Stimulated activated CD8-positive, alpha-beta memory T cell treated with anti-CD3 and anti-CD28 coated beads, Interleukin-2, amount 100 ng/mL, for 1 hour (primary cell): ENCODE measurements at places on chromosomes 3 and 15.

- no peak for DNase-seq
Measured at GRCh38 chr3:127772273-127772672, 50.0 kb downstream of the MGLL start.

DNA sequence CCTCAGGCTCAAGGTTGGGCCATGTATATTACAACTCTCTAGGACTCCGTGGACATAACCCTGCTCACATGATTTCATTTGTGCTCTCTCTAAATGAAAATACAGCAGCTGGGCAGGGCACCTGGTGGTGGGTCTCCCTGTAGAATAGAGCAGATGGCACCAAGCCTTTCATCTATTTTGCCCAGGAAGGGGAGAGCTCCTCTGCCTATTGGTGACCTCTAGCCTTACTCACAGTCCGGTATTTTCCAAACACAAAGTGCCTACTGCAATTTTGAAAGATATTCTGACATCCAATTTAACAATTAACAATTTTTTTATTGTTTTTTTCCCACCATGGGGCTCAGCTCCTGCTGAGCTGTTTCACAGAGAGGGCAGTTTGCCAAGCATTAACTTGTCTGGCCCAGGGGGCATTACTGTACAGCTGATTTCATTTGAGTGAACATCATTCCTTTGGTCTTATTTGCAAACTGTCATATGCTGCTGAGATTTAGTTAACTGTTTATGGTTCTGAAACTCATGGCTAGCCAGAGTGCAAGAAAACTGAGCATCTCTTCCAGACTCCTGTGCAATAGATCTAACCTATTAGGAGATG, 474.0 kb downstream of the EPHB1 start:
- DNase-seq, result no peak

- no peak for DNase-seq
Measured at GRCh38 chr3:64148955-64149653, 76.2 kb downstream of the PRICKLE2 start.

DNA sequence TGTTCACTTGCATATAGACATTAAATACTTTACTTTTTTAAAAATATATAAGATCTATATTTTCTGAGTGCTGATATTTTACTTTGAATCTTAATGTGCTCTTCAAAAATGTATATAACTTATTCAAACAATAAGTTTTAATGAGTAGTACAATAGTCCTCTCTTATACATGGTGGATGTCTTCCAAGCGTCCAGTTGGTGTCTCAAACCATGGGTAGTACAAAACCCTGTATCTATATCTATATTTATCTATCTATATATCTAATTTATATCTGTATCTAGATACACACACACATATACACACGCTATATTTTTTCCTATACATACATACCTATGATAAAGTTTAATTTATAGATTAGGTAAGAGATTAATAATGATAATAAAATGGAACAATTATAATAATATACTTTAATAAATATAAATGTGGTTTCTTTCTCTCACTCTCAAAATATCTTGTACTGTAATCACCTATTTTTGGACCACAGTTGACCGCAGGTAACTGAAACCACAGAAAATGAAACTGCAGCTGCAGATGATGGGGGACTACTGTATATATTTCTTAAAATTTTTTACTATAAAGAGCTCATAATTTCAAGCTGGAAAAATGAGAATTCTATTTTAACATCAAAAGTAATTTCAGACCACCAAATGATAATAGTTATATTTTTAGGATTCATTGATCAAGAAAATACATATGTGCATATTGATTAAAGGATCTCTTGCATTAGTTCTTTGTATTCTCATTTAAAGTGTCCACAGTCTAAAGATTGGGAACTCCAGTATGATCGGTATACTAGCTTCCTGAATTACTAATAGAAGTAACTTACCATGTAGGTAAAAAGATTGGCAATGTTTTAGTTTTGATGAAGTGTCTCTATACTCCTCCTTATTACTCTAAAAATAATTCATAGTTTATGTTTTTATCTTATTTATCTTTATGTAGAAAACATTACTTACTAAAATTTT, 215.1 kb upstream of the MLF1 start:
- no peak for DNase-seq

DNA sequence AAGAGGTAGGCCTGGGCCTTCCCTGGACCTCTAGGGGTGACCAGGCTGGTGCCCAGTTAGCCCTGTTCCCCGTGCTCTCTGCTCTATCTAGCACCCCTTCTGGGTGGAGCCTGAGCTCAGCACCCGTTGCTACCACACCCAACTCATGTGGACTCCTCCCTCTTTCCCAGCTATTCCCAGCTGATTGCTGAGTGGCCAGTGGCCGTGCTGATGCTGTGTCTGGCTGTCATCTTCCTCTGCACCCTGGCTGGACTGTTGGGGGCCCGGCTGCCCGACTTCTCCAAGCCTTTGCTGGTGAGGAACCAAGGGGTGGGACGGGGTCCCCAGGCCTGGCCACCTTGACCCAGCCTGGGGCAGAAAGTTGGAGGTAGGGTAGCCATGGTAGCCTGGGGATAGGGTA, 6.2 kb downstream of the DISP2 start:
- no peak for DNase-seq

GRCh38 chr3:114669614-114670013, 375.8 kb downstream of the TIGIT start:
- DNase-seq, result no peak

DNA sequence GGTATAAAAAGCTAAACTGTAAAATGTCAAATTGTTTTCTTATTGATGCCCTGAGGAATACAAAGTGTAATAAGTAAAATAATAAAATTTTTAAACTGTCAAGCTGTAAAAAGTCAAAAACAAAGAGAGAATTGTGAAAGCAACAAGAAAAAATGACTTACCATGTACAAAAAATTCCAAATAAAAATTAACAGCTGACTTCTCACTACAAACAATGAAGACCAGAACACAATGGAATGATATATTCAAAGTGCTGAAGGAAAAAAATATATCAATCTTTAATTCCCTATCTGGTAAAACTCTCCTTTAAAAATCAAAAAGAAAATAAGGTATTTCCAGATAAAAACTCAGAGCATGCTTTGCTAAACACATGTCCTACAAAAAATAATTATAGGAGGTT, 883.5 kb downstream of the IGSF11 start:
- DNase-seq, result no peak

DNA sequence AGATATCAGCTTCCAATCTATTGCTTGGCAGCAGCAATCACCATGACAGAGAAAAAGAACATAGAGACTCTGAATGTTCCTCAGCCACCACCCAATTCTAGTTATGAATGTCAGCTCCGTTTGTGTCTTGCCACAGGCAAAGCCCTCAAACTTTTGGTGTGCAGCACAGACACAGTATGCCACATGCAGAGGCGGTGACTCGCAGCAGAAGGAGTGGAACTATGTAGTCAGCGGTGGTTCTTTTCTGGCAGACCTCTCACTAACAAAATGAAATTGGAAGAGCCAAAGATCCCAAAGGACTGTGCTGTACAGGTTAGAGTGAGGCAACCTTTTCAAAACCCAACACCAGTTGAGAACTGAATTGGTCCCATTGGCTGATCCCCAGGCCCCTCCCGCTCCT, 220.9 kb downstream of the SLC9A9 start:
- DNase-seq, result no peak

- DNase-seq, result no peak
Measured at GRCh38 chr3:128073185-128073725, 21.0 kb downstream of the SEC61A1 start.

DNA sequence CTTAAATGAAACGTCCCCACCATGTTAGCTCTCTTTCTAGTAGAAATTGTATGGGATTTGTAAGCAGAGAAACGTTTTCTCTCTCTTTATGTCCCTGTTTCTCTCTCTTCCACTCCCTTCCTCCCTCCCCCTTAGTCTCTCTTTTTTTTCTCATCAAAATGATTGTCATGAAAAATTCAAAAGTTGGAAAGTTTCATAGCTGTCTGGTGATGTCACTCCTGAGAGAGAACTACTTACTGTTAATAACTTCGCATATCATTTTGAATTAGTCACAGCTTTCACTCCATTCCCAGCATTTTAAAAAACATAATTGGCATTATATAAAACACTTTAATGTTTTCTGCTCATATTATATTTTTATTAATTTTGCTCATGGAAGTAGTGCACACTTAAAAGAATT, 331.1 kb downstream of the C3orf38 start:
- no peak for DNase-seq

GRCh38 chr3:175342196-175342595, 483.1 kb downstream of the NAALADL2 start:
- no peak for DNase-seq

DNA sequence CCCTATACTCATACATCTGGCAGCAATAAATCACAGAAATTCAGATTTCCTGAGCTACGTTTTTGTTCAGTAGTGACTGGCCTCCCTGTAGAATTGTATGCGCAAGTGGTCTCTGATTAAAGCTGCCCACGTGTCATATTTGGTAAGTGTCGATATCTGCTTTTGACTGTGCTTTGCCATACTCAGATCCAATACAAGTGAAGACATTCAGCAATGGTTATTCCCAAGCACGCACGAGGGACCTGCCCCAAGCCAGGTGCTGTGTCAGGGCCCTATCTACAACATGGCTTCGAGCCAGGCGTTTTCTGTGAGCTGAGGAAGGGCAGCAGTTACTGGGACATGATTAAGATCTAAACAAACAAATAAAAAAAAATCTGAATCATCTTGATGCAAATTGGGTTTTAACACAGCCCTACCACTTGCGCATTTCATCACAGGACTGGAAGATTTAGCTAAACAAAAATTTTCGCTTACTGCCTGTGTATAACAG, 47.2 kb upstream of the ICE2 start:
- no peak for DNase-seq

GRCh38 chr15:79157631-79158592, 67.3 kb upstream of the RASGRF1 start:
- DNase-seq, result no peak

GRCh38 chr3:187165144-187165543, 25.8 kb upstream of the RPL39L start:
- DNase-seq, result no peak

GRCh38 chr3:127701280-127701911, 28.6 kb downstream of the ABTB1 start:
- no peak for DNase-seq

- DNase-seq, result no peak
Measured at GRCh38 chr15:75796321-75796720, 46.9 kb upstream of the UBE2Q2 start.

DNA sequence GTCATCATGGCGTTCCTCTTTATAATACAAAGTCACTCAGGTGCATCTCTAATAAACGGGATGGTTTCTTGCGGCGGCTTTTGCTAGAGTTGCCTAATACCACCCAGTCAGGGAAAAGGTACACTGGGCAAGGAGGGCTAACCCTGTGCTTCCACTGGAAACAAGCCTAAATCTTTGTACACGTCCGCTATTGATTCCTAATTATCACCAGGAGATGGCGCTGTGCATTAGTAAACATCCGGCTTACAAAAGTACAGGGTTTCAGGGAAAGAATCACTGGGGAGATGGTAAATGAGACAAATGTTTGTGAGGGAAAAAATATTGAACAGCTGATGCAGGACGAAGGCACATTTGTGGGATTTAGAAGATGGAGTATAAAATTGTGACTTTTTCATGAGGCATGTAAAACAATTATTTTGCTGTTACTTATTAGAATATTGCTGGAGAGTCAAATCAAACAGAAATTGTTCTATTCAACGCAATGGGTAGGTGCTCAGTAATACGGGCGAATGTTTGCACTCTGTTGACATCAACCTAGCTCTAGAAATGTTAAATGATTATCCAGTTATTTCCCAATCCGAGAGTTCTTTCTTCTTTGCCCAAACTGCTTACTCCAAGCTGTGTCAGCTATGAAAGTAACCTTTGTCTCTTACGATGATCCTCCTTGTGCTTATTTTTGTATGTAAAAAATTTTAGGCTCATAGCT, 50.6 kb downstream of the GMNC start:
- DNase-seq, result no peak

DNA sequence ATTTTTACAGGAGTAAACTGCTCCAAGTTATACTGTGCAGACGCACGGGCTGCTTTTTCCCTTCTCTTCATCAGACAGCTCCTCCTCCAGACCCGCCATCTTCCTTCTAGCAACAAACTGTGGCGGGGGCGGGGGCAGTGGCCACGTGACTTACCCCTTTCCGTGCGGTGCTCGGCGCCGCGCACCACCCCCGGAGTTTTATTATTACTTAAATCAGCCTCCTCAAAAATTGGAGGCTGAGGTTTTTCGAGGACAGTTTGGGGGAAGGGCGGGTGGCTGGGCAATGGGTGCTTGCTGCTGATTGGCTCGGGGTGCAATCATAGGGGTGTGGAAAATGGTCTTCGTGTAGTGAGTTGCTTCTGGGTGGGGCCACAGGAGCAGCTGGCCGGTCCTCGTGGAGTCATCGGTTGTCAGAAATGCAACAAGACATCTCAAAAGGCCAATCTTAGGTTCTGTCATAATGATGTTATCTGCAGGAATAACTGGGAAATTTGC, 77.1 kb upstream of the MFGE8 start:
- no peak for DNase-seq

DNA sequence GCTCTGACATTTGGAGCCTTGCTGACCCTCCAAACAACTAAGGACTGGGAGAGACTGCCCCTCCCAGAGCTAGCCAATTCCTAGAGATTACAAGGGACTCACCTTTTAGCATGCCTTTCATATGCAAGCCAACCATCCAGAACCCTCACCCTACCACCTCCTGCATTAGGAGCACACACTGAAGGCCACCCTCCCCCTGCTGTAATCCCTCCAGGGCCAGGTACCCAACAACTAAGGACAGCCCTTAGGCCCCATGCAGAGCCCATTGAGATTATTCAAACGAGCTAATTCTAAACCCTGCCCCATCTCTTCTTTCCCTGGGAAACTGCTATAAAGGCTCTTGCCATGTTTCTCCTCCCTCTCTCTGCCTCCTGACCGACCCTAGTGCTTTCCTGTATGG, 352.6 kb downstream of the ERC2 start:
- no peak for DNase-seq

GRCh38 chr3:196625331-196625730, 14.2 kb upstream of the NRROS start:
- no peak for DNase-seq

GRCh38 chr3:120555657-120556509, 40.3 kb upstream of the NDUFB4 start:
- DNase-seq, result no peak

GRCh38 chr3:149010504-149010951, 19.2 kb downstream of the GYG1 start:
- DNase-seq, result no peak

GRCh38 chr3:47646362-47646761, 67.7 kb upstream of the CSPG5 start:
- no peak for DNase-seq

- DNase-seq, result no peak
Measured at GRCh38 chr3:42439261-42440115, 29.1 kb upstream of the LYZL4 start.

- no peak for DNase-seq
Measured at GRCh38 chr3:177473184-177473583, 275.9 kb upstream of the TBL1XR1 start.

- no peak for DNase-seq
Measured at GRCh38 chr3:37811625-37812498, 49.8 kb upstream of the CTDSPL start.

DNA sequence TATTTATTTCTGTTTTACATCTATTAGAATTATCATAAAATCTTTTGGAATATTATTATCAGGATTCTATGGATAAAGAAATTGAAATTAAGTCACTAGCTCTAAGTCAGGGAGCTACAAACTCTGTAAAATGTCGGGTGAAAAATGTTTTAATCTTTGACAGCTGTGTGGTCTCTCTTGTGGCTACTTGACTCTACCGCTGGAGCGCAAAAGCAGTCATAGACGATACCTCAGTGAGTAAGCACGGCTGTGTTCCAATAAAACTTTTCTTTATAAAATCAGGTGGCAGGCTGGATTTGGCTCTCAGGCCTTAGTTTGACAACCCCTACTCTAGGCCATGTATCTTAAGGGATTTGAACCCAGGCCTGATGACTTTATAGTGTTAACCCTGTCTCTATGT, 88.5 kb upstream of the PFN2 start:
- DNase-seq, result no peak

- DNase-seq, result no peak
Measured at GRCh38 chr15:56351353-56351752, 13.9 kb upstream of the TEX9 start.
